NCI-H226 (cell line): ENCODE measurements at places on chromosomes 7 and 10.

- no peak for DNase-seq
Measured at GRCh38 chr10:79249186-79250121, 97.8 kb upstream of the PPIF start.

- no peak for DNase-seq
Measured at GRCh38 chr10:14602807-14603533, 171.7 kb downstream of the FAM107B start.

DNA sequence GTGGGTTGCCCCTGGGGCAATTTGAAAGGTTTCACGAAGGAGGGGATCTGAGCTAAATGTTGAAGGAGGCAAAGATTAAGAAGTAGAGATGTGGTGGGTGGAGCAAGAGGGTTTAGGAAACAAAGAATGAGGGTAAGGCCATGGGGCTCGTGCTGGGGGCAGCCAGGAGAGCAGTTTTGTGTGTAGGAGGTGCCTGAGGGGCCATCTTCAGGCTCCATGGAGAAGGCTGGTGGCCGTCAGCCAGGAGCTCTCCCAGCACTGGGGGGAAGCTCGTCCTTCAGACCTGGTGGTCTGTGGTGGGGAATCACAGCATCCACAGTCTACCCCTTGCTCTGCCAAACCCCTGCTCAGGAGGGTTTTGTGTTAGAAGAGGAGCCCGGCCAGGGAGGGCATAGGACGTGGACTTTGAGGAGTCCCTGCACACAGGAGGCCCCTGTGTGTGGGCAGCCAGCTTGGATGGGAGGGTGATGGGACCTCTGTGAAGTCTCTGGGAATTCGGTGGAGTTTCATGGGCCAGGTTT is 11.8 kb upstream of the CXCL12 start:
- DNase-seq: no peak

GRCh38 chr10:35803046-35803445 is 160.9 kb upstream of the FZD8 start:
- DNase-seq: no peak

- DNase-seq: no peak
Measured at GRCh38 chr10:80382989-80383388, 25.4 kb upstream of the PRXL2A start.
